ENCODE measurements at places on chromosomes 2 and 18. TPM values are rescaled to one million over a fixed set of nuclear protein-coding genes. Genes with fewer than 3 reads are reported as not detected.

Gene SLC4A3
- total RNA-seq: 439 TPM

Gene NDUFAF7
- total RNA-seq: 17.8 TPM

Gene KCNJ3
- total RNA-seq: 63.3 TPM

Gene RPRM
- total RNA-seq: not detected
